ENCODE measurements at places on chromosomes 2 and 18.

GRCh38 chr2:109726379-109727270 is 67.5 kb upstream of the RGPD5 start:
- no peak for DNase-seq

DNA sequence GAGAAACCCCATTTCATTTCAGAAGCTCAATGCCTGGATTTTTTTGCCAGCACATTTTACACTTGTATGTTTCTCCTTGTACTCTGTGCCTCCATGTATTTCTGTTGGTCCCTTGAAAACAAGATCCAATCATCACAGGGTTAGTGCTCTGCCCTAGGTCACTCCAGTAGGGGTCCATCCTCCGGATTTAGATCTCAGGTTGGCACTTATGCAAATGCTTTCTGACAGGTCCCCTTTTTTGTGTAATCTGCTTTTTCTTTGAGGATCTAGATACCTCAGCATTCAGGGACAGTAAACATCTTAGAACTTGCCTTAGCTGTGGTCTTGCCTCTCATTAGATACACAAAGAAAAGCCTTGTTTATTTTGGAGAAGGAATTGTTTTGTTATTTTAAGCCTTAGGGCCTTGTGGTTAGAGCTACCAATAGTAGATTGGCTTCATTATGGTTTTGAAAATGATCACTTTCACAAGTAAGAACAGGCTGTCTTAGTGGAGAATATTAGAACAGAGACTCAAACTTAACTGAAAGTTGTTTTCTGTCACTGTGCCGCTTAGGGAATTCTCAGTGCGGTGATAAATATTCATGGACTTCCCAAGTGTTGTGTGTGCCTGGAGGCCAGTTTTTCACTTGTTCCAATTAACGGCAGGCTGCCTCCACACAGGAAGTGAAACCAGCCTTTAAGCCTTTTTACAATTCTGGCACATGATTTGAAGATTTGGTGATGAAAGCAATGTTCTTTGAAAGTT is 7.8 kb downstream of the MERTK start:
- DNase-seq: no peak

GRCh38 chr2:8296306-8296705 is 385.6 kb upstream of the ID2 start:
- no peak for DNase-seq

DNA sequence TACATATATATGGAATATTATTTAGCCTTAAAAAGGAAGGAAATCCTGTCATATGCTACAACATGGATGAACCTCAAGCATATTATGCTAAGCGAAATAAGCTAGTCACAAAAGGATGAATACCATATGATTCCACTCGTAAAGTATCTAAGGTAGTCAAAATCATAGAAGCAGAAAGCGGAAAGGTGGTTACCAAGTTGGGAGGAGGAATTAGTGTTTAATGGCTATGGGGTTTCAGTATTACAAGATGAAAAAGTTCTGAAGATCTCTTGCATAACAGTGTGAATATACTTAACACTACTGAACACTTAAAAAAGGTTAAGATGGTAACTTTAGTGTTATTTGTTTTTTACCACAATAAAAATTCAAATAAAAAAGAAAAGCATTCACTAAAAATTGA is 99.0 kb downstream of the MGAT5 start:
- DNase-seq: no peak

DNA sequence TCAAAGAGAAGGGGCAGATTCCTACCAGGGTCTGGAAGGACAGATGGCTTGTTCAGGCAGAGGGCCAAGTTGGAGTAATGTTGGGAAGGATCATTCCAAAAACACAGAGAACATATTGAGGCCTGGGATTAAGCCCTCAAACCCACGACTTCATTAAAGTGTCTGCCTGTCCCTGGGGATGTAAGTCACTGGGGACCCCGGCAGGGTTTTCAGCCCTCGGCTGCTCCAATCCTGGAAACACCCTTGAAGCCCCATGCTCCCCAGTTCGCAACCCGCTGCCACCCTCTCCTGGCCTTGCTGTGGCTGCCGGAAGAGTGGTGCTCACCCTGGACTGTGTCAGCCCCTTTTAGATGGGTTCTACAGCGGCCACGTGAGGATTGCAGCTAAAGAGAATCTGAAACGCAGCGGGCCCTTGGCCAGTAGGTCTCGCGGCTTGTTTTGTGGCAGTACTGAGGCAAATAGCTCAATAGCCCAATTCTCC is 79.9 kb downstream of the EPAS1 start:
- DNase-seq: no peak

DNA sequence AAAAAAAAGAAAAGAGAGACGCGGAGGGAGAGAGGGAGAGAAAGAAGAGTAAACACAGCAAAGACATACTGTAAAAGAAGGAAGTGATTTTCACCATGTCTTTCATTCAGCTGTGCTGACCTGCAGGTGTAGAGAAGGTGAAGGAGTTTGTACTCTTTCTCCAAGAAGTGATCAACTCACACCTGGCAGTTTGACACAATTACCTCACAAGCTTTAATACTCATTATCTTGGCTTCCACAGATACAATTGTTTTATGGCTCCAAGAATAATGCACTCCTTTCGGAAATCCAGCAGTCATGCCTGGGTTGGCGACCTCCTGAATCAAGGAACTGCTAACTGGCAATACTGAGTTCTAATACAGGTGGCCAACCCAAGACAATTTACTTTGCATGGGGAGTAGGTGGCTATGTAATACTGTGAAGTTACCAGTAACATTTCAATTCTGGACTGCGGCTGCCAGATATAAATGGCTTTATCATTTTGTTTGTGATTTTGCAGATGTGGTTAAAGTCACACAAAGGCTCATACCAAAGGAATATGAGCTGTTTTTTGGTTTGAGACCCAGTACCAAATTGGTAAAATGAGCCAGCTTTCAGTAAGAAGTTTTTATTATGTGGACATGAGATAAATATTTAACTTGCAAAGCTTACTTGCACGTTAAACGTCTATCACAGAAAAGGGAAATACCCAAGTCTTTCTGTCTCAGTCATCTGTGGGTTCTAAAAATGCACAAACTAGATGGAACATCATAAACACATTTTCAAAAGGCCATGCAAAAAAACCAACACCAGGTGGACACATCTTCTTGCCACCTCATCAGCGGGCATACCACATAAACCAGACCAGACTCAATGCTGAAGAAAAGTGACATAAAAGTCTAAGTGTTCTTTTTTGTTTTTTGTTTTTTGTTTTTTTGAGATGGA is 69.3 kb downstream of the NCKAP5 start:
- no peak for DNase-seq

GRCh38 chr2:152546230-152546837 is 170.9 kb downstream of the PRPF40A start:
- DNase-seq: no peak

DNA sequence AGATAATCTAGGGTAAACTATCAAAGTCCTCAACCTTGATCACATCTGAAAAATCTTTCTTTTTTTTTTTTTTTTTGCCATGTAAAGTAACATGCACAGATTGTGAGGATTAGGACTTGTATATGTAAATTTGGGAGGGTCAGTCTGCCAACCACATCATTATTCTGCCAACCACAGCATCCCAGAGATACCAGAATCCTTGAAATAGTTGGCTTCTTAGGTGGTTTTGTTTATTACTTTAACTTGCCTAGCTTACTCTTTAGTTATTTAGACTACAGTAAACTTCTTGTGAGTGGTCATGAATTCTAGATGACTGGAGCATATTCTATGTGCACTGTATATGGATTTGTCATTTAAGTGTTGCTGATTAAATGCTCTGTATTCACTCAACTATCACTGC is 242.1 kb upstream of the RBMS1 start:
- DNase-seq: no peak

GRCh38 chr2:200155652-200156051 is 150.8 kb upstream of the SPATS2L start:
- no peak for DNase-seq

DNA sequence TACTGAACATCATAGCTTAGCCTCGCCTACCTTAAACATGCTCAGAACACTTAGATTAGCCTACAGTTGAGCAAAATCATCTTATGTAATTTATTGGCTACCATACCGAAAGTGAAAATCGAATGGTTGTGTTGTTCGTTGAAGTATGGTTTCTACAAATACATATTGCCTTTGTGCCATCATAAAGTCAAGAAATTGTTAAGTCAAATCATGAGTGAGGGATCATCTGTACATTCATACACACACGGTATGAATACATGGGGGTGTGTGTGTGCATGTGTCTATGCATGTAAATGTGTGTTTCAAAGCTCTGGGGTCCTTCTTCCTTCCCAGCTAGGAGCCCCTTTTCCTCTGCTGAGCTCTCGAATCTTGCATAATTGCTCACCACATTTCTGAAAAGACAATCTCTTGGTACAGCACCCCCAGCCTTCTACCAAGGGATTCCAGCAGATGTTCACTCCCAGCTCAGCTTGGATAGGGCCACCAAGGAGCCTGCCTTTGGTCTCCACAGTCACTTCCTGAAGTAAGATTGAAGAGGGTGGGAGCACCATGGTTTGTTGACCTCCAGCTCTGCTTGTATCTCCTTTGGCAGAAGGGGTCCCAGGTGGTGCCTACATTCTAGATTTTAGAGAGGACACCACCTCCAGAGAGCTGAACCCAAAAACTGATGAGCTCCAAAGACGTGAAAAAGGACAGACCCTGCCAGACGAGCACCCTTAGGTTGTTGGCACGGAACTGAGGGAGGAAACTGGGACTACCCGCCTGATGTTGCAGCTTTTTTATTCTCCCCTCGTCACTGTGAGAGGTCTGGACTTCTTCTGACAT is 33.2 kb upstream of the CYP1B1 start:
- no peak for DNase-seq

GRCh38 chr18:25503567-25504081 is 151.7 kb upstream of the ZNF521 start:
- DNase-seq: peak; percentile 34

- DNase-seq: no peak
These were observed 5.8 kb downstream of the TMSB10 start for GRCh38 chr2:84911135-84911678.

GRCh38 chr2:79512442-79513401 is at the start of gene CTNNA2:
CTNNA2 (plus strand) TSS chr2:79513051.
- DNase-seq: peak; percentile 0

- DNase-seq: no peak
These were observed 63.7 kb upstream of the POU3F3 start for GRCh38 chr2:104790100-104790811.

DNA sequence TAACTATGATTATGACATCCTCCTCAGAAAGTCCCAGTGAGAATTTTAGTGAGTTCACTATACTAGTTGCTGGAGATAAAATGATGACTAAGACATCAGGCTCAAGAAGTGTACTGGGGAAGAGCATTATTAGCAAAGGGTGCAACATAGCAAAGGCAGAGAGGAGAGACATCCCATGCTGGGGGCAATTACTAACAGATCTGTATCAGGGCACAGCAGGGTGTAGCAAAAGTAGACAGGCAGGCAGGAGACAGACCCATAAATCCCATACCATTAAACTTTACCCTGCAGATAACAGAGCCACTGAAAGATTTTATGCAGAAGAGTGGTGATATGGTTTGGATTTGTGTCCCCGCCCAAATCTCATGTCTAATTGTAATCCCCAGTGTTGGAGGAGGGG is 161.7 kb downstream of the SP3 start:
- DNase-seq: no peak

DNA sequence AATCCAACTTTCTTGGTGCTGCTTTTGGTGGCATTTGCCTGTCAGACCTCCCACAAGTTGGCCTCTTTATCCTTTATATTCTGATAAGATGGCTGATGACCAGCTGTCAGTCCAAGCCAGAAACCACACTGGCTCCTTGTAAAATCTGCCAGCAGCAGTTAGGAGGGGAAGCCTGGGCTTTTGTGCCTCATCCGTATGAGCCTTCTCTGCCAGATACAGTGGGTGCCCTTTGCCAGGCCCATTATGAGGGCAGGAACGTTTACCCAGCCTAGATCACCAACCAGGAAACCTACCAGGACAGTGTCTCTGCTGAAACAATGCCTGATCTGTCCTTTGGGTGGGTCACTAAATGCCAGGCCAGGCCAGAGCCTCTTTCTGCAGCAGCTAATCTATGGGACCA is 202.9 kb upstream of the SP5 start:
- DNase-seq: no peak

GRCh38 chr2:166494140-166494624 is at the start of gene SCN7A:
SCN7A (minus strand) TSS chr2:166494249; CDS start chr2:166477696, 16,553 bp downstream.
- no peak for DNase-seq

DNA sequence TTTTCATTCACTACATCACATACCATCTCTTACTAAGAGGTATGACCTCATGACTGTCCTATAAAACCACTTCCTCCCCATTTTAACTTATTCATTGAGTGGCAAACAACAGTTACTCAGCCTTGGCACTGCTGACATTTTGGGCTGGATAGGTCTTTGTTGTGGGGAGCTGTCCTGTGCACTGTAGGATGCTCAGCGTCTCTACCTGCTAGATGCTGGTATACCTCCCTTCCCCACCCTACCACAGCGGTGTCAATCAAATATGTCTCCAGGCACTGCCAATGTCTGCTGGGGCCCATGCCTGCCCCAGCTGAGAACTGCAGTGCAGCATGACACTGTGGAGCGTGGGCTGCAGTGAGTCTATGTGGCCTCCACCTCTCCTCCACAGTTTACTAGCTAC is 76.3 kb upstream of the MGAT4A start:
- no peak for DNase-seq

GRCh38 chr2:75573145-75573878 is 12.6 kb upstream of the EVA1A start:
- DNase-seq: no peak

DNA sequence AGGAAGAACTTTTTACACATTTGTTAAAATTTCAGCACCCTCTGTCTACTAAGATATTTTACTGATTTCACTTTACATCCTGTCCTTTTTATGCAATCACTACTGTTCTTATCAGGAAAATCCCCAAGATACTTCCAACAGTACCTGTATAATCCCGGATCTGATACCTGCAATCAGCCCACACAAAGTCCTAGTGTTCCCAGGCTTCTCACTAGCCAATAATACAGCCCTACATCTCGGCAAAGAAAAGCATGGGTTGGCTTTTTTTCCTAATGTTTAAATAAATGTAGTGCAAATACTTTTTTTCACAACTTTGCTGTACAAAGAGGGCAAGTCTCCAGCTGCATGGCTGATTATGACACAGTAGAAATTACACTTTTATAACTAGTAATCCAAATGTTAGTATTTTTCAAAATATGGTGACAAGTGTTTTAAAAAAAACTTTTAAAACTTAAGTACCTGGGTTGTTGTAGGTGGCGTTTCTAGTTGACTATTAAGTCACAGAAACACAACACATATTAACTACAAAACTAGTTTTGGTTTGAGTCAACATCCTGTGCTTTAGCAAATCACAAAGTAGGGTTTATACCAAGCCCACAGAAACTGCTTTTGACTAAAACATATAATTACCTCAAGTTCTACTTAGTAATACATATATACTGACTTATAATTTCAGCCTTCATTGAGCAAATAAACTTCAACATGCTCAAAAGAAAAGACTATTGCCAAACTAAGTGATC is 19.5 kb downstream of the CNOT11 start:
- DNase-seq: no peak

All from retinal pigment epithelial cell (primary cell).